ENCODE measurements at places on chromosomes 2 and 18.

- DNase-seq = no peak
Measured at GRCh38 chr2:31267437-31268120, 33.6 kb downstream of the EHD3 start.

- no peak for DNase-seq
Measured at GRCh38 chr18:61681065-61681464, 211.7 kb downstream of the RNF152 start.

DNA sequence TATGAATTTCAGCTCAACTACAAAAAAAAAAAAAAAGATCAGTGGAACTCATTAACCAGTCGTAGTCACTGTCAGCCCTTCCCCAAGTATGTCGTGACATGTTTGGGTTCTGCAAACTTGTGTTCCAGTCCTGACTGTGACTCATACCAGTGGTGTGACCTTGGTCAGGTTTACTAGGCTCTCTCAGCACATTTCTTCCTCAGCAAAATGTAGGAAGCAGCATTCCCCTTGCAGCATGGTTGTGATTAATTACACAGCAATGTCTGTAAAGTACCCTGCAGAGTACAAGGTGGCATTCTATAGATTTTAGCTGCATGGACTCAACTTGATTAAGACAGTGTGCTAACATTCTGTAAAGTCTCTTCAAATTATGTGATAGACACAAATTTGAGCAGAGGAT is 156.9 kb downstream of the LAMA1 start:
- no peak for DNase-seq

DNA sequence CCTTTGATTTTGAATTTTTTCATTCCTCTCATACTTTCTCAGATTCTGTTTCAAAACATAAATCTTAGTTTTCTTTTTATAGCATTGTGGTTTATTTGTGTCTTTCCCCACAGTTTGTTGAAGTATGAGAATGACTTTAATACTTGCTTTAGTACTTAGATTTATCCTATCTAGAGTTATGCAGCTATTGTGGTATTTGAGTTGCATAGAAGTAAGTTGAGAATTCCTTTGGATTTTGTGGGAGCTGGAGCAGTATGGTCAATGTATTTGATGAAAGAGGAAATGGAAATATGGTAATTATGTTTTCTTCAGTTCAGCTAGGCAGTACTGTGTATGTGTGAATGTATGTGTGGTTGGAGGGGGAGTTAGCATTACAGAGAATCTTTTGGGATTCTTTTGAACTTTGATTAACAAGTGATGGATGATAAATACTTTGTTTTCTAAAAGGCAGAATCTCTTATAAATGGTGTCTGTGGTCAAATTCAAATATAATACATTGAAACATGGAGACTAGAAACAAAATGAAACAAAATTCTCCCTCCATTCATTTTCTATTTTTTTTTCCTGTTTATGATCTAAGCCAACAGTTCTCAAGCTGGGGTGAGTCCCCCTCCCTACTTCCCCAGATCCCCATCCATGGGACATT is 3.0 kb downstream of the ACVR2A start:
- DNase-seq = no peak

DNA sequence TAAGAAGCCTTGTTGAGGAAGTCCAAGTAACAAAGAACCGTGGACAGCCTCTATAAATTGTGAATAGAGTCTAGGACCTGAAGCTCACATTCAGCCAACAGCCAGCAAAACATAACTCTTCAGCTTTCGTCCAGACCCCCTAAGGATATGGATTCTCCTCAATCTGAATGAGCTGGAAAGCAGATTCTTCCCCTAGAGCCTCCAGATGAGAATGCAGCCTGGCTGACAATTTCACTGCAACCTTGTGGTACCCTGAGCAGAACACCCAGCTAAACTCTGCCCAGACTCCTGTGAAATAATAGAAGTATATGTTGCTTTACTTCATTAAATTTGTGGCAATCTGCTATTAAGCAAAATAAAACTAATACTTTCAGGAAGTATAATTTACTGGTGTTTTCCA is 483.5 kb upstream of the SLC8A1 start:
- no peak for DNase-seq

GRCh38 chr18:77052983-77053309 is 79.6 kb downstream of the MBP start:
- DNase-seq = no peak

- DNase-seq = no peak
Measured at GRCh38 chr2:51511002-51511401, 479.1 kb upstream of the NRXN1 start.

GRCh38 chr2:191036363-191036762 is 22.4 kb upstream of the STAT1 start:
- no peak for DNase-seq

GRCh38 chr18:46031741-46032140 is 40.3 kb downstream of the PSTPIP2 start:
- no peak for DNase-seq

GRCh38 chr18:79642626-79643025 is 37.0 kb upstream of the CTDP1 start:
- DNase-seq = no peak

DNA sequence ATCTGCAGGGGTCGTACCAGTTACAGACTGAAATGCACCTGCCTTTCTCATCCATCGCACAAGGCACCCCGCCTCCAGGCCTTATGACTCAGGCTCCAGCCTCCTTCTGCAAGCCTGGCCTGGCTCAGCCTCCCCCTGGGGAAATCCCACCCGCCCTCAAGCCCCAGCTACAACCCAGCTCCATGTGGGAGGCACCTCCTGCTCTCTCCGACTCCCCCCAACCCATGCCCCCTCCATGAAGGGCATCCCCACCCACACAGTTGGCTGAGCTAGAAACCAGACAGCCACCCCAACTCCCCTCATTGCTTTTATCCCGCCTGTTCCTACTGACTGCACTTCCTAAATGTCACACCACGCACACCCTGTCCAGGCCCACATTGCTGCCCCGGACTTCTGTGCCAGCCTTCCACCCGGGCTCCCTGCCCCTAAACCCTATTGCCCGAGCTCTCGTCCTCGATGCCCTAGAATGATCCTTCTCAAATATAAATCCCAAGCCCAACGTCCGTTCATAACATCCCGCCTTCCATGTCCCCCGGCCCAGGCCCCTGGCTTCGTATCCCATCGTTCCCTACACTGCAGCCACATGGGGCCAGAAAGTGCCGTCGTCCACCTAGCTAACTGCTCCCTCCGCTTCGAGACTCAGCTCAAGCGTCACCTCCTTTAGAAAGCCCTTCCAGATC is 9.9 kb downstream of the DNMT3A start:
- DNase-seq = no peak

GRCh38 chr2:218618102-218618860 is 10.6 kb downstream of the PLCD4 start:
- DNase-seq = no peak

GRCh38 chr2:39665811-39666490 is at the start of gene TMEM178A:
Gene TMEM178A (plus strand): TSS chr2:39665917. CDS start chr2:39665975, 58 bp downstream.
- DNase-seq = no peak

DNA sequence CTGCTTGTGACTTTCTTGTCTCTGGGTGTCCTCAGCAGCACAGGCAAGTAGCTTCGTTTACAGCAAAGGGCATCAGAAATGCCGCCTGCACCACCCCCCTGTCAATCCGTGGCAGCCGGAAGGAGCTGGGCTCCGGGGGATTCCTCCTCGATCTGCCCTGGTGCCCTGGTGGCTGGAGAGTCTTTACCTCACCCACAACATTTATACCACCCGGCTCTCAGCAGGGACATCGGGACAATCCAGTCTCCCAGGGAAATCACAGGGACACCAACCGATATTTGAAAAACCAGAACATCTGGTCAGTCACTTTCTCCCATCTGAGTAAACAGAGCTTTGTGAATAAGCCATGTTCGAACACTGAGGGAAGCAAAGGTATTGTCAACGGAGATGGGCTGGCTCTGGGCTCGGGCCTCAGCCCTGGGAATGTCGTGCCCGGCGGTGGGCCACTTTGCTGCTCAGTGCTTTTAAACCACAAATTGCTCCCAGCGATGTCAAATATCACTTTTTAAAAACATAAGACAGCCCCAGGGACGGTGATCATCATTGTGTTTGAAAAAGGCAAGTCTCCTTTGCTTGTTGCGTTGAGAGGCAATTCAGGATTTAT is 210.0 kb upstream of the SALL3 start:
- no peak for DNase-seq

DNA sequence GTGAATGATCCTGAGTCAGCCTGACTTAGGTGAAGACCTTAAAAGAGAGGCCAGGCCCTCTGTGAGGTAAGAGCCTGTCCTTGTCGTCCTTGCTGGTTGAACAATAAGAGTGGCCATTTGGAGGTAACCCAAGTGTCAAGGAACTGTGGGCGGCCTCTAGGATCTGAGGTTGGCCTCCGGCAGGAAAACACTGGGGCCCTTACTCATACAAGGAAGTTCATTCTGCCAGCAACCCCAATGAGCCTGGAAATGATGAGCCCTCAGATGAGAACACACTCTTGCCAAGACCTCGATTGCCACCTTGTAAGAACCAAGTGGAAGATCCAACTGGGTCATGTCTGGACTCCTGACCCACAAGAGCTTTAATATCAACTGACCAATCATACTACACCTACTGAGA is 95.5 kb upstream of the LRATD1 start:
- DNase-seq = no peak

DNA sequence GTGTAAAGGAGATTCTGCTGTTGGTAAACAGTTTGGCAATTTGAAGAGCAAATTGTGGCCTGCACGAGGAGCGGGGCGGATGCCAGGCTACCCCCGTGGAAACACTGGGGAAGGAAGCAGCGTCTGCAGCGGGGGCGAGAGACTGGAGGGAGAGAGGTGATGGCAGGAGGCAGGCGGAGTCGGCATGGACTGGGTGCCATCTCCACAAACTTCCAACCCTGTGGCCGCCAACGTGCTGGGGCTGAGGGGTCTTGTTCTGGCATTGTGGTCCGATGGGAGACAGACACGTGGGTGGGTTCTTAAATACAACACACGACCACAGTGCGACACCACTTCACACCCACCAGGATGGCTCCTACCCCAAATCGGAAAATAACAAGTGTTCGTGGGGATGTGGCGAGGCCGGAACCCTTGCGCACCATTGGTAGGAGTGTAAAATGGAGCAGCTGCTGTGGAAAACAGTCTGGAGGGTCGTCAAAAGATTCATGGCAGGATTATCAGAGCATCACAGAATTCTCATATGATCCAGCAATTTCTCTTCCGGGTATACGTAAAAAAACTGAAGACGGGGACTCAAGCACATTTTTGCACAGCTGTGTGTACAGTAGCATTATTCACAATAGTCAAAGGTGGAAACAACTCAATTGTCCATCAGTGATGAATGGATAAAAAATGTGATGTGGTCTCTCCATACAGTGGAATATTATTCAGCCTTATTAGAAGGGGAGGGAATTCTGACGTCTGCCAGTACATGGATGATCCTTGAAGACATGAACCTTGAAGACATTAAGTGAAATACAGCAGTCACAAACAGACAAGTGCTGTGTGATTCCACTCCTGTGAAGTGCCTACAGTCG is 82.4 kb upstream of the HPCAL1 start:
- DNase-seq = no peak

DNA sequence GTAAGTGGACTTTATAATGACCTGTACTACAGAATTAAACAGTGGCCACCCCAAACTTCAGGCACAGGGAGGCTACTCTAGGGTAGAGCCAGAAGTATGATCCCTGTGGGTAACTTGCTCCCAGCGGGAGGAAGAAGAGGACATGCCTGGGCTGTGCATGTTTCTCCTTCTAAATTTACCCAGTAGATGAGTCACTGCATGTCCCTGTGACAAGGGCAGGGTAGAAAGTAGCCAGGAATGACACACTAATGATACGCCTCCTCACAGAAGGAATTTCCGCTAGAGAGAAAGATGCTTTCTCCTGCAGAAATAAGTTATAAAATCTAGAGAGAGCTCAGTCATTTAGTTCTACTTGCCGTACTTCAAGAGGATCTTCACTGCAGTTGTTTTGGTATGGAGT is 7.5 kb downstream of the ACYP2 start:
- peak; percentile 36 for DNase-seq

DNA sequence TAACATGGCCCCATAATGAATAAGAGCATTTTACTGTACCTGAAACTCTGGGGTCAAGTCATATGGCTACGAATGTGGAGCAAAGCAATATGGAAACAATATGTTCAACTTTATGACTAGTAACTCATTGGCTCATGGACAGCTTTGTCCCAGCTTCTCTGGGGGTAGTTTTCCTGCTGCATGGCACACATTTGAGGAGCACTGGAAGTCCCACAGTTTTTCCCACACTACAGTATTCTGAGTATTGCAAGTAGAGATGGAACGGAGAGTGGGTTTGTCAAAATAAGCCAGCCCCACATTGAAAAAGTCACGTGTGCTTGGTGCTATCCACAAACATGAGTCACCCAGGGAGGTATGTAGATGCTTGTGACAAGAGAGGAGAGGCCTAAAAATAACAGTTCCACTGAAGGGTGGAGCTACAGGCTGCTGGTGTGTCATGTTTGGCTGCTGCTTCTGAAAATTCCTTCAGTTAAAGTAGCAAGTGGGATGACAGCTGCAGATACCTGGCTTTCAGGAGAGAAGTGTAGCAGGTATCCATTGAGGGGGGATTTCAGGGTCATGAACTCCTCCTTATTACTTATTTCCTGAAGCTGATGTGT is 48.2 kb upstream of the CTAGE1 start:
- peak; percentile 71 for DNase-seq

- DNase-seq = no peak
Measured at GRCh38 chr2:196954001-196954400, 27.5 kb upstream of the PGAP1 start.

DNA sequence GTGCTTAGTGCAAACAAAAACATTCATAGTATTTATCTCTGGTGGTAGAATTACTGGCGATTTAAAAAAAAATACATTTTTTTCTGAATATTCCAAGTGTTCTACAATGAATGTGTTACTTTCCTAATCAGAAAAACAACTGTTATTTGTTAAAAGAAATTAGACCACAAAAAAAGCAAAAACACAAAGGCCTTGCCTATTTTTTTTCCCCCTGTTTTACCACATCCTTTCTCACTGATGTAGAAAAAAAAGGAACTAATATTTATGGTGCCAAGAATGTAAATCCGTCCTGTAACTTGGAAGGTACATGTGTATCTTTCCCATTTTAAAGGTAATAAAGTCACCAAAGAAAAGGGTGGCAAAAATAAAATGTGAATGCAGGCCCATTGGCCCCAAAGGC is 28.4 kb upstream of the MGAT4A start:
- no peak for DNase-seq

GRCh38 chr18:51279367-51279984 is 82.0 kb upstream of the MEX3C start:
- no peak for DNase-seq

DNA sequence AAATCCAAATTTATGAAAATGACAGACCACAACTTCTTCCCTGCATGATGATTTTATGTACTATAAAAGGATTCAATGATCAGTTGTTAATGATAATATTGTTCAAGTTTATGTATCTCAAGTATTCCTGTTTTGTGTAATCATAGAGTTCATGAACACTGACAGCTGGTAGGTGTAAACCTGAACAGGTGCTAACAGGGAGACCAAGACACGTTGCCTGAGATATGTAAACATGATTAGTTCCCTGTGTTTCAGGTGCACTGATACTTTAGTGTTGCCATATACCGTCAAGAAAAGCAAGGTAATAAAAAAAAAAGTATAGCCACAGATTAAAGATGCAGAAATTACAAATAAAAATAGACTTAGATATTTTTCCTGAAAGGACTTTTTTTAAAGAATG is 131.8 kb downstream of the BAZ2B start:
- no peak for DNase-seq

GRCh38 chr18:3660739-3661515 is 211.0 kb downstream of the TGIF1 start:
- DNase-seq = no peak
